ENCODE measurements at places on chromosomes 5 and 9.

GRCh38 chr5:80619086-80619485, 35.4 kb upstream of the MSH3 start:
- no peak for DNase-seq

GRCh38 chr5:121006217-121006616, 542.1 kb downstream of the PRR16 start:
- no peak for DNase-seq

- DNase-seq: no peak
Measured at GRCh38 chr5:42808888-42809611, 2.6 kb downstream of the SELENOP start.

DNA sequence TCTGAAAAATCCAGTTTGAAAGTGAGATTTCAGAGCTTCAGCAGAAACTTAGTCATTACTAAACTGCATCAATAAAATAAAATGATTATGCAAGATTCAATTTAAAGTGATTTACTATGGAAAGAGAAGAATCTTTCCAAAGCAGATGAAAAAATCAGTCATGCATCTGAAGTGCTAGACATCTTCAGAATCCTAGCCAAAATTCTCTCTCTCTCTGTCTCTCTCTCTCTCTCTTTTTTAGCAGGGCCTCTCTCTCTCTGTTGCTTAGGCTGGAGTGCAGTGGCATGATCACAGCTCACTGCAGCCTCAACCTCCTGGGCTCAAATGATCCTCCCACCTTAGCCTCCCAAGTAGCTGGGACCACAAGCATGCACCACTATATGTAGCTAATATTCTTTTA, 18.2 kb upstream of the UBLCP1 start:
- DNase-seq: no peak

GRCh38 chr5:52867809-52868208, 80.1 kb downstream of the ITGA1 start:
- DNase-seq: no peak

- no peak for DNase-seq
Measured at GRCh38 chr5:124745928-124746915, at the start of gene ZNF608. Gene ZNF608, minus strand, starts transcription at chr5:124746639. Its CDS starts 1,650 bp downstream, at chr5:124744989.

- DNase-seq: no peak
Measured at GRCh38 chr5:169746147-169746694, 109.1 kb downstream of the DOCK2 start.

DNA sequence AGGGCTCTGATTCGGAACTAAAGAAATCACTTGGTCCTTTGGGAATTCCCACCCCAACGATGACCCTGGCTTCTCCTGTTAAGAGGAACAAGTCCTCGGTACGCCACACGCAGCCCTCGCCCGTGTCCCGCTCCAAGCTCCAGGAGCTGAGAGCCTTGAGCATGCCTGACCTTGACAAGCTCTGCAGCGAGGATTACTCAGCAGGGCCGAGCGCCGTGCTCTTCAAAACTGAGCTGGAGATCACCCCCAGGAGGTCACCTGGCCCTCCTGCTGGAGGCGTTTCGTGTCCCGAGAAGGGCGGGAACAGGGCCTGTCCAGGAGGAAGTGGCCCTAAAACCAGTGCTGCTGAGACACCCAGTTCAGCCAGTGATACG, 83.4 kb downstream of the GOLPH3 start:
- no peak for DNase-seq

Measured in progenitor cell of endocrine pancreas (in vitro differentiated cells).